ENCODE measurements at places on chromosomes 3 and 15. TPM values are rescaled to one million over a fixed set of nuclear protein-coding genes. Genes with fewer than 3 reads are reported as not detected.

DNA sequence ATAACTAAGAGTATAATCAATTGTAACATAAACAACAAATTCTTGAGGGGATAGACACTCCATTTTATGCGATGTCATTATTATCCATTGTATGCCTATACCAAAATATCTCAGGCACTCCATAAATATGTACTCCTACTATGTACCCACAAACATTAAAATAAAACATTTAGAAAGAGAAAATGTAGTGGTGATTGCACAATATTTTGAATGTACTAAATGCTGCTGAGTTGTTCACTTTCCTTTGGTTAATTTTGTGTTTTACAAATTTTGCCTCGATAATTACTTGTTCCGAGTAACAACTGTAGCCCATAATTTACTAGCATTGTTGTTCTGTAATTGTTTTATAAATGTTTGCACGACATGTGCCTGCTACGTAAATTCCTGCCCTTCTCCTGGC, 131.3 kb downstream of the DCLK3 start:
- DNase-seq: no peak

DNA sequence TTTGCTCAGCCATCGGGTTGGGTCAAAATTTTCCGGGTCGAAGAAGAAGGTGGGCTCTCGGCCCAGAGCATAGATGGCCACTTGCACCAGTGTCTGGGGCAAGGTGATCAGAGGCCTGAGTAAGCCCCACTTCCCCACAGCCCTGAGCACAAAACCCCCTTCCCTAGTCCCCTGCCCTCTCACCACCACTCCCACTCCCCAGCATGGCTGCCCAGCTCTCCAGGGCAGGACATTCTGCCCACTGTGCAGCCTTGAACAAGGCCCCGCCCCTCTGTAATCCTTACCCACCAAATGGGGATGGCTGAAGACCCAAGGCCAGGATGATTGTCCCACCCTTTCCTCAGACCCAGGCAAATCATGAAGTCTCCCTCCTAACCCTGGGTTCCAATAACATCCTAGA, 28.8 kb downstream of the CYP11A1 start:
- no peak for DNase-seq

DOCK3 gene
- total RNA-seq: 0.77 TPM

APEH gene
- total RNA-seq: 125 TPM
